ENCODE measurements at places on chromosomes 12 and 14. TPM values are rescaled to one million over a fixed set of nuclear protein-coding genes. Genes with fewer than 3 reads are reported as not detected.

SMIM41 gene
- 4.5 TPM for total RNA-seq

NPFF gene
- total RNA-seq, result not detected

PMEL gene
- 0.33 TPM for total RNA-seq

NACA gene
- total RNA-seq, result 740 TPM
